ENCODE measurements at places on chromosomes 7 and 10.

GRCh38 chr10:117216611-117217195, 19.4 kb downstream of the KCNK18 start:
- peak; percentile 60 for DNase-seq

DNA sequence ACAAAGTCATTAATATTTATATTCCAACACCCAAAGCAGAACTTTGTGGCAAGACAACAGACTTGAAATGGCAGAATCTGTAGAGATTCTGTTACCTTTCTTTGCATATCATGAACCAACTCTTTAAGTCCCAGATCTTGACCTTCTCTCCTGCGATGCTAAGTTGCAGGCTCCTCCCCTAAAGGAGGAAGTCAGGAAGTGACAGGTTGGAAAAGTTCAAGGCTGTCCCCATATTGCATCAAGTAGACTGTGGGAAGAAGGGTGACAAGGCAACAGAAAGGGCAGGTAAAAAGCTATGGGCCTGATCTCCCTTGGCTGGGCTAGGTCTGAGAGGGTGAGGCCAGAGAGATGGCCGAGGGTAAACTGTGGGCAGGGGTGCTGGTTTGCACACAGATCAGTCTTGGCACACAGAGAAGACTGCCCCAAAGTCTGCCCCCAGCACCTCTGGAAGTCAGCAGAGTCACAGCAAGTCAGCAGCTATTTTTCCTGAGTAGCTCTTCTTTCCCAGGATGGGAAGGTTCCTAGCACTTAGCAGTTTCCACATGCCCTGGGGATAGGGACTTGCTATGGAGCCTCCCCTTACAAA, 115.1 kb downstream of the RAPGEF5 start:
- no peak for DNase-seq

- no peak for DNase-seq
Measured at GRCh38 chr10:118332948-118333710, 9.0 kb downstream of the FAM204A start.

DNA sequence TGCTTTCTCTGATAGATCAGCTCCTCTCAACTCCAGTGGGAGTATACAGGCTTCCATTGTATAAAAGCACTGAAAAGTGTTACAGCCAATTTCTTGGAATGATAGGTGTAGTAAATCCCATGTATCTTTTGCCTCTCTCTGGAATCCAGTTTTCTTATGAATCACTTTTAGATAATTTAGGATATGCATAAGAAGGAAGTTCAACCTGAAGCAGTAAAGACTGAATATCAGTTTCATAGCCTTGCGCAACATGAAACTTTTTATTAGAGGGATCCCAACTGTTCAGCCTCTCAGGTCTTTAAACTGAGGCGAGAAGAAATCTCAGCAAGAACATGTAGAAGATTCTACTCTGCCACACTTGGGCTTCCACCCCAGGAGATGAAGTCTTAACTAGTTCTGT, 280.0 kb downstream of the MALRD1 start:
- DNase-seq, result no peak

DNA sequence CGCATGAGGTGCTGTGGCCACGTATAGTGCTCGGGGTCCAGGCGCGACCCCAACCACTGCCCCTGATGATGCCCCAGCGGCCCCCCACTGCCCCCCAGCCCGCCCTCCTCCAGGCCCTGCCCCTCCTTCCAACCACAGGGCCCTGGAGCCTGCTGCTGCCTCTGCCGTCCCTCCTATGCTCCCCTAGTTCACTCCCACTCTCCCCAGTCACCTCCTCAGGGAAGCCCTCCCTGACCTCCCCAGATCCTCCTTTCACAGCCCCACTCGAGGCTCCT, 93.8 kb downstream of the UNCX start:
- DNase-seq, result no peak

DNA sequence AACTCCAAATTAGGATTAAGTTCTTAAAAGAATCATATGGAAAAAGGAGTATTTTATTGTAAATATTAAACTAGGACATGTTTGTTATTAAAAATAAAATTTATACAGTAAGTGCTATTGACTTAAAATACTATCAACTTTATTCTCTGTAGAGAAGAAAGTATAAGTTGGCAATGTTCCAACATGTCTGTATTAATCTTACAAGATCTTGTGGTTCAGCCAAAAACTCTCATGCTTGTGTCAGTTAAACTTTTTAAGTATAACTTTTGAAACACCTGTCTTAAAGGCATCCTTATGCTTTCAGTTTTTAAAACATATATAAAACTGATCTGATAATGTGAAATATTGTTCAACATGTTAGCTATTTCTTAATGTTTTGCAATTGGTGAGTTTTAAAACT, 160.7 kb downstream of the ZEB1 start:
- DNase-seq, result no peak

DNA sequence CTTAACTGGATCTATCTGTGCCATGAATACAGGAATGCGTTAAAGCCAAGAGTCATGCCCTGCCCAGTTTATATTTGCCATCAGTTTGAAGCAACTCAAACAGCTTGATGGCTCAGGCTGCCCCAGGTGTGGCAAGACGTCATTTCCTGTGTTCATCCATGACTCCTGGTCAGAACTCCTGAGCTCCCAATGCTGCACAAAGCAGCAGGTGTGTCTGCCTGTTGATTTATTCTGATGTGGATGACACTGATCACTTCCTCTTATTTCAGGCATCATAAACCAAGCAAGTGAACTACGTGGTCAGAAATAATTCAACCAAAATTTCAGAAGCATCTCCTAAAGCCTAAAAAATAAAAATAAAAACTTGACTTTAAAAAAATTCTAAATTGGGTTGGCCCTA, 68.5 kb downstream of the EZH2 start:
- no peak for DNase-seq

GRCh38 chr7:134420424-134421125, 38.3 kb downstream of the AKR1B1 start:
- no peak for DNase-seq

DNA sequence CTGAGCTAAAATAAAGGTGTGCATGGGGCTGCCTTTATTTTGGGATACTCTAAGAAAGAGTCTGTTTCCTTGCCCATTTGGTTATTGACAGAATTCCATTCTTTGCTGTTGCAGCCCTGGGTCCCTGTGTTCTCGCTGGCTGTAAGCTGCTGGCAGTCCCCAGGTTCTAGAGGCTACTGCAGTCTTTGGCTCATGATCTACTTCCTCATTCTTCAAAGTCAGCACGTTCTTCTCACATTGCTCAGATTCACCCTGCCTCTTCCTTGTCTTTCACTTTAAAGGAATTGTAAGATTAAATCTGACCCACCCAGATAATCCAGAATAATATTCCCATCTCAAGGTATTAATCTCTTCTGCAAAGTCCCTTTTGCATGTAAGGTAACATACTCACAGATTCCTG, 620.3 kb downstream of the CCSER2 start:
- DNase-seq, result no peak

GRCh38 chr10:88616250-88616977, 29.9 kb downstream of the LIPJ start:
- no peak for DNase-seq

DNA sequence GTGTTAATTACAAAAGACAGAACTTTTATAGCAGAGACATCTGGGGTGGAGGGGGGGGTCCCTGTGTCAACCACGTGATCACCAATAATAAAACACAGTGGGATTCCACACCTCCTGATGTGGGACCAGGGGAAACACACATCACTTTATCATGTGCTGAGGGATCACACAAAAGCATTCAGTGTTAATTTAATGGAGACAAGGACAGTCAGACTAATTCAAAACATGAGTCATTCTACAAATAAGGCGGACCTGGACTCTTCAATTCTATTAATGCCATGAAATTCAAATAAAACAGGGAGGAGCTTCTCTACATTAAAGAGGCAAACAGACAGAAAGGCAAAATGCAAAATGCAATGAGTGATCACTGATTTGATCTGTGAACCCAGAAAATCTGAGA, 67.3 kb upstream of the PFKP start:
- no peak for DNase-seq

- no peak for DNase-seq
Measured at GRCh38 chr10:89894051-89894450, 192.7 kb downstream of the KIF20B start.

Data from stimulated activated CD4-positive, alpha-beta T cell treated with anti-CD3 and anti-CD28 coated beads, Interleukin-1b, Interleukin-23, amount 100 ng/mL, for 48 hours (primary cell).